ENCODE measurements at places on chromosomes 2 and 18.
A peak's percentile ranks its signal among the peaks of the same experiment; 100 is the strongest.

- no peak for DNase-seq
Observed at GRCh38 chr18:60027397-60027796, 127.6 kb downstream of the PMAIP1 start.

DNA sequence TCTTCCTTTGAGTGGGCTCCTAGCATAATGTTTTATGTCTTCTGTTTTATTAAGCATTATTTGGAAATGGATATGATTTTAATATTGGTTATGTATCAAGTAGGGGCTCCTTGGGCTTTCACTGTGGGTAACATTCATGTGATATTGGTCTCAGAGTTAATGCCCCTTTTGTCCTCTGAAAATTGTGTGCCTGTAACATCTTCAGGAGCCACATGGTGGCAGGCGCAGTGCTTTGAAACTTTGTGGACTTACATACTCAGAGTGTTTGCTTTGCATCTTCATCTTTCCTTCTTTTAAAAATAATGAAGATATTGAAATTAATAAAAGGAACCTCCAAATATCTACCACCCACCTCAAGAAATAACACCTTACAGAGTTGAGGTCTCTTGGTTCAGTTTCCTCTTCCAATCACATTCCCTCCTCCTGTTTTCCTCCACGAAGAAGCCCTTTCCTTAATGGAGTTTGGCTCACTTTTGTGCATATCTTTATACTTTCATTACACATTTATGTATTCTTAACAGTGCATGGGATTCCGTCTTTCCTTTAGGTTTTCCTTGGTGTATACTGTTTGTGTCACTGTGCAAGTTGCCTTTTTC lies 73.5 kb downstream of the LIMS1 start:
- DNase-seq = peak; percentile 61

GRCh38 chr18:79682894-79683625 lies 3.5 kb downstream of the CTDP1 start:
- peak; percentile 50 for DNase-seq

DNA sequence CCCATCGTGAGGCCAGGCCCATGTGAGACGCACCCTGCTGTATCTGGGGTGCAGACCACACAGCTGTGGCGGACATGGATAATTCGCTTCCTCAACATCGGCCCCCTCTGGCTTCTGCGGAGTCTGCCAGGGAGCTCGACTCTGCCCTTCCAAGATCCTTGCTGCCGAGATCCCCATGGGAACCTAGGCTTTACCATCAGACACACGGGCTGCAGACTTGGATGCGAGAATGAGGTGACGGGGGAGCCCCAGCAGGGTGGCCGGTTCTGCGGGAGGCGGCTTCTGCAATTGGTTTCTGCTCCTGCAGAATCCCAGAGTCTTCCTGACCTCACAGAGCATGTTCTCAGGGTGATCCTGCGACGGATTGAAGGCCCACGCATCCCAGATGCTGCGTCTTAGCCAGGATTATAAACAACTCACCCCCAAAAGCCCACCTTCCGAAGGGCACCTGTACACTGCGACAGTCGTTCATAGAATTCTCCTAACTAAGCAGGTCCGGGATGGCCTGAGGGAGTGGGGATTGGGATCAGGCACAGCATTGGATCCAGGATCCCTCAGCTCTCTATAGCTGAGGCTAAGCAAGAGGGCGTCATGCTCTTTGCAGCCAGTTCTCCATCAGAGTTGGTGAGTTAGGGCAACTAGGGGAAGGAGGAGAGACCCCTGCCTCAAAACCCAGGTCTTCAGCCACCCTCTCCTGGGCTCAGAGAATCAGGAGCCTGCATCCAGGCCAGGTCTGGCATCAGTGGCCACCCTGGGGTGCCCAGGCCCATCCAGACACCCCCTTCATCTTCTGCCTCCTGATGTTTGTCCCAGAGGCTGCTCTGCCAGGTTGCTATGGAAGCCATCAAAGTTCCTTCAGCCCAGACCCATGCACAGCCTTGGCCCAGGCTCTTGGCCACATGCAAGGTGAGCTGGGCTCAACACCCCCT lies 74.7 kb upstream of the SNTG2 start:
- no peak for DNase-seq

GRCh38 chr2:191241418-191241817 lies 3.8 kb upstream of the MYO1B start:
- DNase-seq = no peak

DNA sequence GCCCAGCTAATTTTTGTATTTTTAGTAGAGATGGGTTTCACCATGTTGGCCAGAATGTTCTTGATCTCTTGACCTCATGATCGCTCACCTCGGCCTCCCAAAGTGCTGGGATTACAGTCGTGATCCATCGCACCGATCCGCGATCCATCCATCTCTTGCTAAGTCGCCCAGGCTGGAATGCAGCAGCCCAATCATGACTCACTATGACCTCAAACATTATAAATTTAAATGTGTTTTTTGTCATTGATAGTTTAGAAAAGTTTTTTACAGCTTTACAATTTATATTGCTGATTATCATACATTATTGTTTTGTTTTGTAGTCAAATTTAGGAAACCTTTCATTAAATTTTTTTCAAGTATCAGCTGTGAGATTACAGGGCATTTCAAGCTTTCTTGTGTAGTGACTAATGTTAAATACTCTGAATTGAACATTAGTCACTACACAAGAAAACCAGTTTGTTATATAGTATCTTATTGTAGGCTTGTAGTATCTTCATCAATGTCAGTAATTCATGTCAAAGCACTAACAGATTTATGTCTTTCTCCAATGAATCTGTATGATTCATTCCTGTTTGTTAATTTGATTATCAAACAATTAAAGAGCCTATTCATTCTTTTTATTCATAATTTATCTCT lies 37.5 kb downstream of the NR4A2 start:
- DNase-seq = no peak

DNA sequence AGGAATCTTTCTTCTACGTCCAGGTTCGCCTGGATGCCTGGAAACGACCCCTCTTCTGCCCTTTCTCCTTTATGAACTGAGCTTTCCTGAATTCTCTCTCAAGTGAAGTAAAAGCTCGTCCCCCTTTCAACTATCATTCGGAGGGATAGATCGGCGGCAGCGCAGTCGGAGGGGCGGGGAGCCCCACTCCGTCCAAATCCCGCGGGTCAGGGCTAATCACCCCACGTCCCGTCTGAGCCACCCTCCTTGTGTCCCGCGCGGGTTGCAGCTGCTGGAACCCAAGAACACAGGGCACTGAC lies 367 bp downstream of the FBXO48 start:
- no peak for DNase-seq

- peak; percentile 81 for DNase-seq
Observed at GRCh38 chr2:157898591-157898996, 22.5 kb upstream of the ACVR1 start.

DNA sequence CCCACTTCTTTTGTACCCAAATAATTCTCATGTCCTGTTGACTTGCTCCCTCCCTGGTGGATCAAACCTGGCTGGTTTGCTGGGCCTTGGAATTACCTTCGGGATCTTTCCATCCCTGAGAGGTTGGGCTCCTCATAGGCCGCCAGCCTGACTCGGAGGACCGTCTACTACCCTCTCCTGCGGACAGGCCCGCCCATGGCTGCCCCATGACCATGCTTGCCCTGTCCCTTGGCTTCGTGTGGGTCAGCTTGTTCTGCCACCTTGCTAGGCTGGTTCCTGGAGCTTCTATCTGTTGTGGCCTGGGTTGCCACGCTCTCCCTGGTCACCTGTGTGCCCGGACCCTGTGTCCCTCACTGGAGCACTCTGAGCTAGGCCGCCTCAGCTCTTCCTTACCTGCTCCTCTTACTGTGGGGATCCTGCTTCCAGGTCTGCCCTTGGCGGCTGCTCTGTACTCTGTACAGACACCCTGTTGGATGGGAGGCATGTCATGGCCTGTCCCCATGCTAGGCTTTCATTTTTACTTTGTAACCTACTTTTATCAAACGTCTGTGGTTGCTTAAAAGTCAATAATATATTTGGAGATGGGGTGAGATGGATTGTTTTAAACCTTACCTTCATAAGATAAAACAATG lies 29.7 kb upstream of the FHL2 start:
- no peak for DNase-seq

DNA sequence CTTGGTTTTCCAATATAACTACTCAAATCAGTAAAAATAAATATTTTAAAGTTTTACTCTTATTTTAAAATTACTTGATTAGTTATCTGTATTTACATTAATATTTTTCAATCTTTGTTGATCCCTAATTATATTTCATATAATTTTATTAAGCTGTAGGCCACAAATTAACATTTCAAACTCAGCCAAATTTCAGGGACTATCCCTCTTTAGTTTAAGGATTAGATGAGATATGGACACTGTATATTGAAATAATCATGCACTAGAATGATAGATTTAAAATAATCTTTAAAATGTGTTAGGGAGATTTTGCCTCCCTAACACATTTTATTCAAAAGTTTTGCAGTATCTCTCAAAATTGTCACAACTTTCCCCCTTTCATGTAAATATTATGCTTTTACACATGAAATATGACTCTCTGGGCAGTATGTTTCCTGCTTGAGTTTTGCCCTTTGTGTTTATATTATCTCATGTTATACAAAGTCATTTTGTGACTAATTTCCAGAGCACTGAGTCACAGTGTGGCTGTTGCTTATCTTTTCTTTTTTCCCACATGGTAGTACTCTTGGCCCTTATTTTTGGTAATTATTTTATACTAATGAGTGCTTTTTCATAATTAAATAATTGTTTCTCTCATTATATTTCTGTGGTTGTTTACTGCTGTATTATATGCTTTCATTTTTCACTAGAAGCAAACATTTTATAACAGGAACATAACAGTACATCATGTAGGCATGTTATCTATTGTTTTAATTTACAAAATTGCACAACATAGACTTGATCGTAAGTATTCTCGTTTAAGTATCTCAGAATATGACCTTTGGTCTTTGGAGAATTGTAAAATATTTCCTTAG lies 1.2 kb downstream of the TFPI start:
- DNase-seq = no peak

- no peak for DNase-seq
Observed at GRCh38 chr2:122491011-122491410, 735.6 kb downstream of the TSN start.

GRCh38 chr2:113376913-113377445 lies 60.5 kb upstream of the ZNG1B start:
- no peak for DNase-seq

GRCh38 chr2:44672431-44672830 lies 269.1 kb upstream of the SIX3 start:
- DNase-seq = no peak

GRCh38 chr2:188676010-188676400 lies 298.2 kb upstream of the COL3A1 start:
- no peak for DNase-seq

DNA sequence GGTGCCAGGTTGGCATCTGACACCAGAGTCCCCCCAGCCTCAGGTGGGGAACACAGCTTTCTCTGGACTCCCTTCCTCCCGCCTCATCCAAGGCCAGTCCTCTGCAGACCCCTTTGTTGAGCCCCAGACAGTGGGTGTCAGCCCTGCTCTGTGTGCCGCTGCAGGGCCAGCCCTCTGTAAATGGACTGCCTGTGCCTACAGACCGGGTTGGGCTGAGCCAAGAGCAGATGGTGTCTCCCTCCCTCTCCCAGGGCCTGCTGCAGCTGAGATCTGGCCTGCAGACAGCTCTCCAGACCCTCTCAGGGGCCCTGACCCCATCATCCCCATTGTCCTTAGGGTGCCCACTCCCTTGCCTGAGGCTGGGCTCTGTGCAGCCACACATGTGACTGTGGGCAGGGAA lies 160.8 kb downstream of the KLHL29 start:
- no peak for DNase-seq

GRCh38 chr2:216316743-216317142 lies 55.5 kb downstream of the MARCHF4 start:
- no peak for DNase-seq

DNA sequence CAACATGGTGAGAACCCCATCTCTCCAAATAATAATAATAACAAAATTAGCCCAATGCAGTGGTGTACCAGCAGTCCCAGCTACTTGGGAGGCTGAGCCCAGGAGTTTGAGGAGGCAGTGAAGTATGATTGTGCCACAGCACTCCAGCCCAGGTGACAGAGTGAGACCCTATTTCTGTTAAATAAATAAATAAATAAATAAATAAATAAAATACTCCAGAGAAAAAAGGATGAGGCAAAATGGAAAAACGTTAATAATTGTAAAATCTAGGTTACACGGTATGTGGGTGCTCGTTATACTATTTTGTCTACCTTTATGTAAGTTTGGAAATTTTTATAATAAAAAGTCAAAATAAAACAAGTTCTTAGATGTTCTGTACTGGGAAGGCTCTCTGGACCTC lies 8.6 kb upstream of the EMX1 start:
- DNase-seq = no peak

- DNase-seq = no peak
Observed at GRCh38 chr2:128949360-128949759, 630.7 kb upstream of the HS6ST1 start.

DNA sequence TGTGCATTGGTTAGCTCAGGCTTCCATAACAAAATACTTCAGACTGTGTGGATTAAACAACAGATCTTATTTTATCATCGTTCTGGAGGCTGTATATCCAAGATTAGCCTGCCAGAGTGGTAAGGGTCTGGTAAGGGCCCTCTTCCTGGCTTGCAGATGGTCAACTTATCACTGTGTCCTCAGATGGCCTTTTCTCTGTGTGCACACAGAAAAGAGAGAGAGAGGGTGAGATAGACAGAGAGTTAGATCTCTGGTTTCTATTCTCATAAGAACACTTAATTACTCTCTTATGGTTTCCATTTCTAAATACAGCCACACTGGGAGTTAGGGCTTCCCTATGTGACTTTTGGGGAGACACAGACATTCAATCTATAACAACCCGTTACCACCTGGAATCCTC lies 1003.5 kb downstream of the TSN start:
- no peak for DNase-seq

GRCh38 chr2:552906-553305 lies 124.3 kb downstream of the TMEM18 start:
- DNase-seq = no peak

DNA sequence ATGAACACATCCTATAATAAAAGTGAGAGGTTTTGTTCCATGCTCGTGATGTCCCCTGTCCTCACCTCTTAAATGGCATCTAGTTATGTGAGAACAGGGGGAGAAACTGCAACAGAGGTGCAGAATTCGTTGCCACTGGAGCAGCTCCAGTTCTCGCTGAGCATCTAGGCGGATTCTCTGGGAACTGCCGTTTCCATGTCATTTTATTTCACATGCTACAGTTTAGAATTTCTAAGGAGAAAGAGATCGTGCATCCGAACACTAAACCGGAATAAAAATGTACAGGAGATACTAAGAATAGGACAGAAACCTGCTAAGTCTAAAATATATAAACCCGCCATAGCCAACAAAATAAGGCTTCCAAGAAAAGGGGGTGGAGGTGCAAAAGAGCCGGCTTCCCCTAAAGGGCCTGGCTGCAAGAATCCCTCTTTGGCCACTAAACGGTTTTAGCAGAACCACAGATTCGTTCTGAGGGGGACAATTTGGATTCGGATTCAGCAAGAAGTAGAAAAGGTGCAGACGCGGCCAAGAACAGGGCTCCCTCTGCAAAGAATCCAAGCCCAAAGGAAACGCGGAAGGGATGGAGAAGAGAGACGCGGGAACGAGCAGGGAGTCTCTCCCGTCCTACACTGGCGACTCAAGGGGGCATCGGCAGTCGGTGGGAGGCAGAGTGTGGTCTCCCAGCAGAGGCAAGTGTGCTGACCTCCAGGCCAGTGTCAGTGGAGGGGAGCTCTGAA lies 1.3 kb downstream of the TMEM163 start:
- no peak for DNase-seq
